Adrenal gland (tissue), 19 donors: ENCODE measurements at places on chromosomes 5 and 9.

- peak; percentile 21 for DNase-seq
Measured at GRCh38 chr5:31413030-31413812, 118.7 kb downstream of the DROSHA start.

DNA sequence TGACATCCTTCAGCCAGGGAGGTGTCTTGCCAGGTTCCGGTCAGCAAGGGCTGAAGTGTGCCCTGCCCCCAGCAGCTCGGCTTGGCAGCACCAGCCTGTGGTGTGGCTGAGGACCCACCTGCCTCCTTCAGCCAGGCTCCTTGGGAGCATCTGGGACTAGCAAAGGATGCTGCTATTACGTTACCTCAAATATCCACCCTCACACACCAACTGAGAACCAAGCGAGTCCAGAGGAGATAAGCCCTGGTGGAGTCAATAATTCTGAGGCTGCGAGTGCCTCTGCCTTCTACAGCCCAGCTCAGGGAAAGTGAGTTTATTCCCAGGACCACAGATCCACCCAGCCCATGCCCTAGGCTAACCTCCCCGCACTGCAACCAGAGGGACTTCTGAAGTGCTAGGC lies 57.1 kb upstream of the FSTL4 start:
- no peak for DNase-seq

DNA sequence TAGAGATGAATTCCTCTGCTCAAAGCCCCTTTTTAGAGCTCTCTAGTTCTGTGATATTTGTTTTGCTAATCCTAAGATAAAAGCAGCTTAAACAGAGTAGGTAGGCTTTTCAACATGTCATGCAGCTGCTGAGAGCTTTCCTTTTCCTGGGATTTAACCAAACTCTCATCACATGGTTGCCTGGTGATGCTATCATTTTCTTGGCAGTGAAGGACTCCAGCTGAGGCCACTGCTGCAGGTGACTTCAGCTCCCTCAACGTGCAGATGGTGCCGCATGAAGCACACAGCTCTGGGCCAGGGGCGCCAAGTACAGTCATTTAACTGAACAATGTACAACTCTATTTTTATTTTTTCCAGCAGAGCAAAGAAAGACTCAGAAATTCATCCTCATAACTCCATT lies 42.2 kb downstream of the SECISBP2 start:
- DNase-seq: no peak

GRCh38 chr9:127749090-127749787 lies 14.1 kb upstream of the TOR2A start:
- no peak for DNase-seq

DNA sequence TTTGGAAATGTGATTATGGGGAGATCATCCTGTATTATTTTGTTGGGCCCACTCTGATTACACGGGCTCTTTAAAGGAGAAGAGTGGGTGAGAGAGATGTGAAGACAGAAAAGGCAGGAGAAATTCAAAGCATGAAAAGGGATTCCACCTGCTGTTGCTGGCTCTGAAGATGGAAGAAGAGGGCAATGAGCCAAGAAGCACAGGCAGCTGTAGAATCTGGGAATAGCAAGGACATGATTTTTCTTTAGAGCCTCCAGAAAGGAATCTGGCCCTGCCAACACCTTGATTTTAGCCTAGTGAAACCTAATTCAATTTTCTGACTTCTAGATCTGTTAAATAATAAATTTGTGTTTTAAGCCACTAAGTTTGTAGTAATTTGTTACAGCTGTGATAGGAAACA lies 11.3 kb downstream of the C9 start:
- DNase-seq: no peak

DNA sequence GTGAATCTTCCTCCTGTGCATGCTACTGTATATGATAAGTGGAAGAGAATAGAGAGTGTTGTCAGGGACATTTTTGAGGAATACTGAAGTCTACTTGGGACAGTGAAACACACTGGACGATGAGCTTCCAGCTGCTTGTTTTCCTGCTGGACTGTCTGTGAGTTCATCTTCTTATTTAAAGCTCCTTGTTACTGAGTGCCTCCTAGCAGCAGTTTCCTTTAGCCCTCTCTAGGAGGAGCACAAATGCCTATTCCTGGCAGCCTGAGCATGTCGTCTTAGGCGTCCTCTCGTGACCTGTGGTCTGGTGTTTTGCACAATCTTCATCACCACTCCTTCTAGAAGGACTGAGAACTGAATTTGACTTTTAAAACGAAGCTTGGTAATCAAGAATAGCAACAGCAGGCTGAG lies 43.8 kb downstream of the ANKRD33B start:
- DNase-seq: peak; percentile 56

DNA sequence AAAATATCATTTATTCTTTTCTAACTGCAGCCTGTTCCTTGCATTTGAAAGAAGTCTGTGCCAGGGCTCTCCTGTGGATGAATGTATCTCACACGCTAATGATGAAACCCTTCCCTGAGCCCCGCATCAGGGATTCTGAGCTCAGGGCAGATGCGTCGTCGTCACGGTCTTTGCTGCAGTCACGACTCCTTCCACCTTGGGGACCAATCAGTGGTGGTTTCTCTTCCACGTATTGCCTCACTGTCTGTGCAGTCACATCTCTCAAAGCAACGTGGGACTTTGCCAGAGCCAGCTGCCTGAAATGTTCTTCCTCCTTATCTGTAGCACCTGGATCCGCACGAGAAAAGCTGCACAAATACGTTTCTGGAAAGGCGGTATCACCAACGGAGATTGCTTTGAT lies 13.9 kb upstream of the UBE2QL1 start:
- no peak for DNase-seq

- DNase-seq: no peak
Measured at GRCh38 chr5:181182651-181183050, 22.3 kb downstream of the TRIM7 start.

DNA sequence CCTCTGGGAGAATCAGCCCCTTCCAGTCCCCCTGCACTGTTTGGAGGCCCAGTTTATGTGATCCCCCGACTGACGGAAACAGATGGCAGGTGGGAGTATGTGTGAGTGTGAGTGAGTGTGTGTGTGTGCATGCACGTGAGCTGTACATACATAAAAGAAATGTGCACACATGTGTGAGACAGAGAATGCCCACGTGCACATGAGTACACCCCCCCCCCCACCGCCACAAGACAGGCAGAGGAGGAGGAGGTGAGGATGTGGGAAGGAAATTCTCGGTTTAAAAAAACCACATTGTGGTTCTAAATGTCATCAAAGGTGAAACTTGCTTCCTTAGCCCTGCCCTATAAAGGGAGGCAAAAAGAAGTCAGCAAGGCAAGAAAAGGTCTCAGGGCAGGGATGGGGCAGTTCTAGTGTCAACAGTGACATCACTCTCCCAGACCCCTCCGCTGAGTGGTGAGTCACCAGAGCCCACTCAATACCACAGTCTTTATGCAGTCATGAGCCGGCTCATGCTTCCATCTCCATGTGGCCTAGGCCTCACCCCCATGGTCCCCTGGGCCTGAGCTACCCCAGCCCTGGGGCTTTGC lies 79.2 kb upstream of the HSPA9 start:
- DNase-seq: no peak

DNA sequence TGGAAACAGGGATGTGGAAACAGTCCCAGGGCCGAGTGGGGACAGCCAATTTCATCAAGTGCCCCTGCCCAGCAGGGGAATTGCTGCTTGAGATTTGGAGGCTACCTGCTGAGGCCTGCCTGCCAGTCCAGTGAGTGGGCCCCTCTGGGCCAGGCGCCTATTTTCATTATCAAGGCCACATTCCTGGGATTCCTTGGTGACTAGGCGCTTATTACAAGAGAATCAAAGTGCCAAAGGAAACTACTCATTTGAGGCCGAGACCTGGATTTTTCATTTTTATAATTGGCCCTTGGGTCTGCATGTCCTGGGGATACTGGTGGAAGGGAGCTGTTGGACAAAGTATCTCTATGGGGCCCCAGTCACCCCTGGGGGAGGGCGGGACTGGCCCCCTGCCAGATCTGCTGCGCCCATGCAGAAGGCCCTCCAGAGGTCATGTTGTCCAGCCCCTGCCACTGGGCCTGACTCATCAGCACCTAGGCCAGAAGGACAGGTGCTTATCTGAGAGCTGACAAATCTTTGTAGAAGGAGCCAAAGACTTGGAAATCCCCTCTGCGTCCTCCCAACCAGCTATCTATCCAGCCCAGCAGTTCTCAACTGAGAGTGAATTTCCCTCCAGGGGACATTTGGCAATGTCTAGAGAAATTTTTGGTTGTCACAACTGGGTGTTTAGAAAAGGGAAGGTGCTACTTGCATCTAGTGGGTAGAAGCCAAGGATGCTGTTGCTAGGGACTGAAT lies 45.6 kb downstream of the FOXI1 start:
- DNase-seq: peak; percentile 82

GRCh38 chr5:105840800-105841199 lies 1829.9 kb downstream of the EFNA5 start:
- no peak for DNase-seq

DNA sequence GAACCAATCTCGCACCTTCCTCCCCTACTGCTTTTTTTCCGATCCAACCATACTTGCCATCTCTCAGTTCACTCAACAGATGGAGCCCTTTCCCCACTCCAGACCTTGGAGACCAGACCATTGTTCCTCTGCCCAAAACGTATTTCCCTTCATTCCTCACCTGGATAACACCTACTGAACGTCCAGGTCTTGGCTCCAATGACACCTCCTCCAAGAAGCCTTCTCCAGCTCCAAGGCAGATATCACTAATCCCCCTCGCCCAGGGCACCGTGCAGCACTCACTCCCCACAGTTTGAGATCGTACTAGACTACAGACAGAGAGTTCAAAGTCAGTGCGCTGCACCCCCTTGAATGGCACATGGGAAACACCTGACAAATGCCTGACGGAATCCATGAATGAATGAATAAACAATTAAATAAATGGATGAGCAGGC lies 47.1 kb upstream of the AKNA start:
- peak; percentile 26 for DNase-seq

GRCh38 chr5:39515881-39516280 lies 91.1 kb upstream of the DAB2 start:
- DNase-seq: no peak

DNA sequence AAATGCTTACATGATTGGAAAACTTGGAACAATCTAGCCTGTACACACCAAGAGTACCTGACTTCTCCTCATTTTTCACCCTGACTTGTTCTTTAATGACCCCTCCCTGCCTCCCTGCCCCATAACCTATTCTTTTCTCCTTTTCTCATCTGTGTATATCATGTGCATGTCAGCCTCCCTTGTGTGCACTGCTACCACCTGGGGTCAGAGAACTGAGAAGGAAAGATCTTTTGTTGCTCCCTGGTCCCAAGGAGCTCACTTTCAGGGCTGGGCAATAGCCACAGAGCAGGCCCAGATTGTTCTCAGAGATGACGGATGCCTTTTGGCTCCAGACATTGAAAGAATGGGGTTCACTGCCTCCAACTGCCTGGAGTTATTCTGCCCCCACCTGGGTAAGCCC lies 5.1 kb downstream of the MAP1B start:
- no peak for DNase-seq
